ENCODE measurements at places on chromosomes 3 and 15.
A peak's percentile ranks its signal among the peaks of the same experiment; 100 is the strongest.

DNA sequence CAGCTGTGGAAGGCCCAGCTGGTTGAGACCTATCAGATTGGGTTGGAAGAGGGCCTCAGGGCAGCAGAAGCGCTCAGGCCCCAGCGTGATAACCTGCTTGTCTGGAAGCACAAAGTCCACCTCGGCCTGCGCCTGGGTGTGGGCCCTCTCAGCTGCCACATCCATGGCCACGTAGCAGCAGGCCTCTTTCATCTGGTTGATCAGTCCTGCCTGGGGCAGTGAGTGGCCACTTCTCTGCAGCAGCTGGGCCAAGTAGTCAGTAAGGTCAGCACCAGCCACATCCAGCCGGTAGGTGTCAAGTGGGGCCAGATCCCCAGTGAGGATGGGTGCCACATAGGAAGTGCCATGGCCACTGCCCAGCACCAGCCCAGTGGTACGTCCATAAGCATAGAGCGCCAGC, 3.9 kb upstream of the CAMKV start:
- no peaks in the 10 kb centered on the region for H3K36me3 ChIP-seq
- DNase-seq, result no peak
- no peak overlapping the region for H3K4me3 ChIP-seq
- no peak overlapping the region for H3K27ac ChIP-seq
- peaks cover 10% of the 10 kb centered on the region for H3K4me1 ChIP-seq

DNA sequence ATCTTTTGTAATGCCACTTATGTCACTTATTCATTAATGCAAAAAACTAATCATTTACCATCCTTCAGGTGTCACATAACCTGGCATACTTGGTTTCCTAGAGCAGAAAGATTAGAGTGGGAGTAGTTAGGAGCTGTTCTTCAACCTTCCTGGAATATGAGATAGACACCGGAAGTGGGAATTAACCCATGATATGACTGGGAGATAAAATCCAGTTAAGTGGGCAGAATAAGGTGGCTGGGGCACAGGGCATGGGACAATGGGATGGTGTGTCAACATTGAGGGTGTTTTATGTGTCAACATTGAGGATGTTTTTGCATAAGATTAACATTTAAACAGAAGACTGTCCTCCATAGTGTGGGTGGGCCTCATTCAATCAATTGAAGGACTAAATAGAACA, 94.3 kb upstream of the CBLB start:
- no peak overlapping the region for H3K4me3 ChIP-seq
- DNase-seq, result no peak

DNA sequence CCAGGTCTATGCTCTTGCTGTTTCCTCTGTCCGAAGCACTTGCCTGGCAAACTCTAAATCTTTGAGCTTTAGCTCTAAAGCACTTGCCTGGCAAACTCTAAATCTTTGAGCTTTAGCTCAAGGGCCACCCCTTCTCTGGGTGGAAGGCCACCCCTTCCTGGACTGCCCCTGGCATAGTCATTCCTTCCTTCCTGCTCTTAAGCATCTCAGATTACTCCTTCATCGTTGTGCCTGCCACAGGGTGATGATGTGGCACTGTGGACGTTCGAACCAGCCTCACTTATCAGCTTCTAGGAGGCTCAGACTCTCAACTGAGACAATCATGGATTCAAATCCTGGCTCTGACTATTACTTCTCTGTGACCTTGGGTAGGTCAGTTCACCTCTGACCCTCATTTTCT, 10.5 kb upstream of the CRABP1 start:
- no peaks in the 10 kb centered on the region for H3K4me1 ChIP-seq
- no peak overlapping the region for H3K4me3 ChIP-seq
- no peaks in the 10 kb centered on the region for H3K27me3 ChIP-seq
- H3K36me3 ChIP-seq, result no peaks in the 10 kb centered on the region
- no peak for DNase-seq

DNA sequence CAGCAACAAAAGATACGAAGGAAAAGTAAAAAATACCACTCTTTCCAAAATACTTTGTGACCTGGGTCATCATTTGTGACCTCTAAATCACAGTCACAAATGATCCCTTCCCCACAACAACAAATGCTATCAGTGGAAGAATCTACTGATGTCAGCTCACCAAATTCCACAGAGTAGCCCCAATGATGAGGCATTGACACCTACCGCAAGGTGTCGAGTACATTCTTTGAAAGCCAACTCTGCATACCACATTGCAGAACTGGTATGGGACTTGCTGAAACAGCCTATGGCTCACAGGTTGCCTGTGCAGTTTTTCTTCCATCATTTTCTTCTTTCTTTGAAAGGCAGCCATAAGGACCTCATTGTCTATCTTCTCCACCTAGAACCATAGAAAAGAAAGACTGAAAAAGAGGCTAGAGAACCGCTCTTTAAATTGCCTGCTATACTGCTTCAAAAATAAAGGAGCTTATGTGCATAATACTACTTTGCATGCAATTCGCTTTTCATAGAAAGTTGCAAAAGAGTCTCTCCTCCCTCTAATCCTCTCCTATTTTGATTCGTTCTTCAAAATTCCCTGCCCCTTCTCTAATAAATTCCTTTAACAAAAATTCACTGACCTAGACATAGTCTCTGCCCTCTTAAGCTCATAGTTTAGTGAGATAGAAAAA, 21.4 kb upstream of the KPNA1 start:
- no peaks in the 10 kb centered on the region for H3K4me1 ChIP-seq
- H3K4me3 ChIP-seq, result no peak overlapping the region
- H3K36me3 ChIP-seq, result peaks cover 48% of the 10 kb centered on the region
- no peaks in the 10 kb centered on the region for H3K27me3 ChIP-seq
- no peak for DNase-seq
- no peak overlapping the region for H3K27ac ChIP-seq

DNA sequence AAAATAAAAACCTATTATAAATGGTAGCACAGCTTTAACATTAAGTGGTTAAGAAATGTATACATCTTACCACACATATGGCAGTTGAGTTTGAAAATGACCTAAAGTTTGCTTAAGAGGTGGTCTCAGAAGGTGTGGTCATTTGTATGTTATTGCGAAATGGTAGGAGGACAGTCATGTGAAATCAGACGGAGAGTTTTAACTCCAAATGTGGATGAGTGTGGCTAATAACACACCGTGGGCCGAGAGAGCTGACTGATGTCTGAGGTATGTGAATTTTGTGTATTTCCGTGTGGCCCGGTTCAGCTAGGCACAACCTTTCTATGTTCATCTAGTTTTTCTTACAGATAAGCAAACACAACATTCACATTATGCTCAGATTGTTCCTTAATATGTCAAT, 71.9 kb downstream of the ARNT2 start:
- peaks cover 21% of the 10 kb centered on the region for H3K4me1 ChIP-seq
- no peaks in the 10 kb centered on the region for H3K27me3 ChIP-seq
- no peak for DNase-seq

DNA sequence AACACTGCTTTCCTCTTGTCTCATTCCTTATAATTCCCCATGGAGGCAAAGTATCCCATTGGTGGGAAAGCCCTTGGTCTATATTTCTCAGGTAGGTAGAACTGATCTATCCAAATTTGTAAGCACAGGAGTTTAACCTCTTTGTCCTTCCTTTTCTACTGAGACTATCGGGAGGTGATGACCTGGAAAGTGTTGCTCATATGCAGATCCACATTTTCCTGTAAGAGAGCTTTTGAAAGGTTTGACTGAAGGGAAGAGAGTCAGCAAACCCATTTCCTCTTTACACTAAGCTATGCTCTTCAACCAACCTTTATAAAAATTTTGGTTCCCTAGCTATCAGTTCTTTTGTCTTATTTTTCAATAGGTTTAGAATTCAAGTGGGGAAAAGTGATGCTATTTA, 200.7 kb downstream of the TIGIT start:
- H3K27me3 ChIP-seq, result no peaks in the 10 kb centered on the region
- peak overlapping the region; percentile 13 for H3K27ac ChIP-seq
- H3K4me1 ChIP-seq, result peaks cover 45% of the 10 kb centered on the region
- no peaks in the 10 kb centered on the region for H3K36me3 ChIP-seq

- DNase-seq, result no peak
- no peaks in the 10 kb centered on the region for H3K36me3 ChIP-seq
- H3K27ac ChIP-seq, result no peak overlapping the region
- H3K27me3 ChIP-seq, result no peaks in the 10 kb centered on the region
These were observed 206.3 kb upstream of the KCNMB2 start for GRCh38 chr3:178329936-178330335.

- H3K27me3 ChIP-seq, result peaks cover 6% of the 10 kb centered on the region
- no peaks in the 10 kb centered on the region for H3K4me1 ChIP-seq
- DNase-seq, result no peak
- peak overlapping the region; percentile 38 for H3K4me3 ChIP-seq
- no peak overlapping the region for H3K27ac ChIP-seq
- H3K36me3 ChIP-seq, result no peaks in the 10 kb centered on the region
These were observed 49.4 kb upstream of the CCDC174 start for GRCh38 chr3:14602006-14602803.

GRCh38 chr15:64224511-64224910, 61.7 kb upstream of the PPIB start:
- H3K4me3 ChIP-seq, result no peak overlapping the region
- no peaks in the 10 kb centered on the region for H3K4me1 ChIP-seq
- no peaks in the 10 kb centered on the region for H3K27me3 ChIP-seq
- DNase-seq, result no peak
- no peaks in the 10 kb centered on the region for H3K36me3 ChIP-seq

GRCh38 chr3:121531269-121531668, 14.5 kb downstream of the POLQ start:
- DNase-seq, result no peak
- H3K4me1 ChIP-seq, result no peaks in the 10 kb centered on the region
- no peak overlapping the region for H3K27ac ChIP-seq
- no peaks in the 10 kb centered on the region for H3K36me3 ChIP-seq
- H3K4me3 ChIP-seq, result no peak overlapping the region

GRCh38 chr15:89777782-89778380, 1.7 kb downstream of the MESP2 start:
- H3K27me3 ChIP-seq, result no peaks in the 10 kb centered on the region
- no peak overlapping the region for H3K4me3 ChIP-seq
- no peaks in the 10 kb centered on the region for H3K36me3 ChIP-seq
- peaks cover 4% of the 10 kb centered on the region for H3K4me1 ChIP-seq
- DNase-seq, result no peak

All from thoracic aorta (tissue), 2 donors.